Smooth muscle cell of the brain vasculature (primary cell): ENCODE measurements at places on chromosomes 1 and 21.

GRCh38 chr21:33444499-33444898 lies 35.3 kb downstream of the TMEM50B start:
- DNase-seq = no peak

DNA sequence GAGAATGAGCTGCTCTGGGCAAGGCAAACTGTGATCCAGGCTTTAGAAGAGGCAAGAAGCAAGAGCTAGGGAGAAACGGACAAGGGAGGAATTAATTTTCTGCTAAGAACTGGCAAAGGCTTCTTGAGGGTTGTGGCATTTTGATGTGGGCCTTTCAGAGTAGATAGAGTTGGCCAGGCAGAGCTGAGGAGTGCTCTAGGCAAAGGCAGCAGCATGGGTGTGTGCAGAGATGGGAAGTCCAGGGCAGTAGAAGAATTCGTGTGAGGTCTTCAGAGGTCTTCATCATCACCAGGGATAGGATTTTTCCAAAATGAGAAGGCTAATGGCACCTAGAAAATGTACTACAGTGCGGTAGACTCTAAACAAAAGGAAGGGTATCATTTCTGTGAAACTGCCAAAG lies 237.8 kb downstream of the LTN1 start:
- no peak for DNase-seq

DNA sequence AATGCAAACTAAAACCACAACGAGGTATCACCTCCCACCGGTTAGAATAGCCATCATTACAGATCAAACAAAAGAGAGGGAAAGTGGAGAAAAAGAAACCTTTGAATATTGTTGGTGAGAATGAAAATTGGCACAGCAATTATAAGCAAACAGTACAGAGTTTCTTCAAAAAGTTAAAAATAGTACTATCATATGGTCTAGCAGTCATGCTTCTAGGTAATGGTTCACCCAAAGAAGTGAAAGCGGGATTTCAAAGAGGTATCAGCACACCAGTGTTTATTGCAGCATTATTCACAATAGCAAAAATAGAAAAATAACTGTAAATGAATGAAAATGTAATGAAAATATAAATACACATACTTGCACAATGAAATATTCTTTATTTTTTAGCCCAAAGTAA lies 8.2 kb downstream of the OR2T10 start:
- DNase-seq = no peak

GRCh38 chr1:163291461-163291860 lies 30.3 kb upstream of the NUF2 start:
- no peak for DNase-seq

- DNase-seq = no peak
Observed at GRCh38 chr1:207993477-207994445, 82.8 kb upstream of the CD34 start.

DNA sequence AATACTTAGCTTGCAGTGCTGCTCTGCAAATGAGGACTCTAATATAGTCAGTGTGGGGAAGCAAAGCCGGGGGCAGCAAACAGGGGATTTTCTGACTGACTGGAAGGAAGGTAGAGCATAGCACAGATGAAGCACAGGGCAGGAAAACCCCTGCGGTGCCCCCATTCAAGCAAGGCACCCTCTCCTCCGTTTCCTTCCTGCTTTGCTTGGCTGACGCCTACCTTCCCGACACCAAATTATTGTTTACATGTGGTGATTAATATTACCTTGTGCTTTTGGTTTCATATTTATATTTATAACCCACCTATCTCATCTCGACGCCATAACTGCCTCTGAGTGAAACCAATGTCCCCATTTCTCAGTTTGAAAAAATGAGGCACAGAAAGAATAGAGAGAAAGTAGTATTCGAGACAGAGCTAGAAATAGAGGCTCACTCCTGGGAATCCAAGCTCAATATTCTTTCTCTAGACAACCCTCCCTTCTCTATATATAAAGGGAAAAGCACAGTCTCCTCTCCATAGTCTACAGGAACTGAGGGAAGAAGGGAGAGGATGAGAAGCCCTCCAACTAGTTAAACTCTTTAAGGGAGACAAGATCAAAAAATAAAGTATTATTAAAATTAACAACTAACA lies 41.3 kb downstream of the PIK3C2B start:
- no peak for DNase-seq

DNA sequence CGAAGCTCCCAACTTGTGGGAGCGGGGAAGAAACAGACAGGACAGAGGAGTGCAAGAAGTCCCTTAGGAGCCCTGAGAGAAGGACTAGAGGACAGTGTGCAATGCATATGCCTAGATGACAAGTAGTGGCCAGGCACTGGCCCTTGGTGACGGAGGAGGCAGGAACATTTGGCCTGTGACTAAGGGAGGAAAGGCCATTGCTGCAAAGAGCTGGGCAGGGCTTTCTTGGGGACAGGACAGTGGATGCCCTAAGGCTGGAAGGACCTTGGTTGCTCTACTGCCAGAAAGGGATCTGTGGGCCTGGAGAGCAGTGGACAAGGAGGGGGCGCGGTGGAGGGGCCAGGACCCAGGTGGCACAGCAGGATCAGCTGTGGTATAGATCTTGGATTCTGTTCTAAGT lies 481.3 kb downstream of the CAMTA1 start:
- no peak for DNase-seq

GRCh38 chr1:157412308-157412707 lies 140.0 kb downstream of the FCRL5 start:
- DNase-seq = no peak

DNA sequence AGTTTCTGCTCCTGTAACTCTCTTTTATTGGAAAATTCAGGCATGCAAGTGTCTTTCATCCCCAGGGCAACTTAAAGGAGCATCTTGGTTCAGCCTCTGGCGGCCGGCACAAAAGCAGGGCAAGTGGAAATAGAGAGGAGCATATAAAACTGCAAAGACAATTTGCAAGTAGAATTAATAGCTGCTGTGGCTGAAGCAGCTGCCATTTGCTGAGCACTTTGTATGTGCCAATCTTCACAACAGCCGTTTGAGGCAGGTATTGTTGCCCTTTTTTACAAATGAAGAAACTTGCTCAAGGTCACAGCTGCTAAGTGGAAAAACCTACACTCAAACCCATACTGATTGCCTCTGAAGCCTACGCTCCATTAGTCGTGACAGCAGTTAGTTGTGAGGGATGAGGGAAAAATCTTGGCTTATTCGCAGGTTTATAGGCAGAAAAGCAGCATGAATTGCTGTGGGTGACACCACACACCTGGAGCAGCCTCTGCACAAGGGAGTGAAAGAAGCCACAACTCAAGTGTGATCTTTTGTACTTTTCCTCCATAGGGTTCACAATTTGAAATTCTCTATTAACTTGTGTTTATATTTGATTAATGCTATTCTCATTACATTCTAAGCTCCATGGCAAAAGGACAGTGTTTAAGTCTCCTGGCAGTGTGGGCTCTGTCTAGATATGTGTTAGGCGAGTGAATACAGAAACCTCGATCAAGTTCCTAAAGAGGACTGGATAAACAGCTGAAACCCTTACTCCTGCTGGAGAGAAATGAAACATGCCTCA lies 99.0 kb upstream of the BEND5 start:
- no peak for DNase-seq

GRCh38 chr1:230705289-230706019 lies 8.5 kb downstream of the AGT start:
- DNase-seq = no peak

DNA sequence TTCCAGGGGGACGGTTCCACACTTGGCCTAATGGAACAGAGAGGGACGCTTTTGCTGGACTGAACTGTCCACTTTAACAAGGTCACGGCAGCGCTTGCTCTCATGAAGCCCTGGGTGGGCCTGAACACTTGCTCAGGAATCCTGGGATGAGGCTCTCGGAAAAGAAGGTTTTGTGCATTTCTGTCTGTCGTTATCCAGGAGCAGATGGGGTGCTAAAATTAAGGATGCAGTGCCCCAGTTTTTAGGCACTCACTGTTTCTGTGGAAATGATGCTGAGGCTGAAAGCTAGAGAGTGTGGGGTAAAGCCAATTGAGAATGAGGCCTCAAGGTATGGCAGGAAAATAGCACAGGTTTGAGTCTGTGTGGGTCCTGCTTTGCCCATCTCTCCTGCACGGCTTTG lies 111.0 kb downstream of the DAB1 start:
- DNase-seq = no peak

- no peak for DNase-seq
Observed at GRCh38 chr1:228723921-228724320, 11.4 kb upstream of the RHOU start.

GRCh38 chr1:229411434-229412055 lies 22.3 kb downstream of the ACTA1 start:
- no peak for DNase-seq

- no peak for DNase-seq
Observed at GRCh38 chr1:46412893-46413595, 18.9 kb downstream of the FAAH start.

- no peak for DNase-seq
Observed at GRCh38 chr1:190169311-190170067, 308.2 kb downstream of the BRINP3 start.

DNA sequence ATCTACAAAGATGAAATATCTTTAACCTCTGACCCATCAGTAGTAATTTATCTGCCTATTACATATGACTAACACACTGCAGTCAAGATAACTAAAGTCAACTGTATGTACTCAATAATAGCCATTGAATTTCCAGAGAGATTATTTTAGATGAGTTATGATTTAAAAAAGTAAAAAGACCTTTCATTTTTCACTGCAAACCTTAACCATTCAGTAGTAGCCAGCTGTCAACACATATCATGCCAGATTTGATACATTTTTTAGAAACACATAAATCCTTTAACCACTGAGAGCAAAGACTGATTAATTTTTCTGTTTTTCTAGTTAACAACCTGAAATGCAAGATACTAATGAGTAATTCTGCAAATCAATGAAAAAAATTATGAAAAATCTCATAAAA lies 31.0 kb downstream of the PALMD start:
- no peak for DNase-seq

DNA sequence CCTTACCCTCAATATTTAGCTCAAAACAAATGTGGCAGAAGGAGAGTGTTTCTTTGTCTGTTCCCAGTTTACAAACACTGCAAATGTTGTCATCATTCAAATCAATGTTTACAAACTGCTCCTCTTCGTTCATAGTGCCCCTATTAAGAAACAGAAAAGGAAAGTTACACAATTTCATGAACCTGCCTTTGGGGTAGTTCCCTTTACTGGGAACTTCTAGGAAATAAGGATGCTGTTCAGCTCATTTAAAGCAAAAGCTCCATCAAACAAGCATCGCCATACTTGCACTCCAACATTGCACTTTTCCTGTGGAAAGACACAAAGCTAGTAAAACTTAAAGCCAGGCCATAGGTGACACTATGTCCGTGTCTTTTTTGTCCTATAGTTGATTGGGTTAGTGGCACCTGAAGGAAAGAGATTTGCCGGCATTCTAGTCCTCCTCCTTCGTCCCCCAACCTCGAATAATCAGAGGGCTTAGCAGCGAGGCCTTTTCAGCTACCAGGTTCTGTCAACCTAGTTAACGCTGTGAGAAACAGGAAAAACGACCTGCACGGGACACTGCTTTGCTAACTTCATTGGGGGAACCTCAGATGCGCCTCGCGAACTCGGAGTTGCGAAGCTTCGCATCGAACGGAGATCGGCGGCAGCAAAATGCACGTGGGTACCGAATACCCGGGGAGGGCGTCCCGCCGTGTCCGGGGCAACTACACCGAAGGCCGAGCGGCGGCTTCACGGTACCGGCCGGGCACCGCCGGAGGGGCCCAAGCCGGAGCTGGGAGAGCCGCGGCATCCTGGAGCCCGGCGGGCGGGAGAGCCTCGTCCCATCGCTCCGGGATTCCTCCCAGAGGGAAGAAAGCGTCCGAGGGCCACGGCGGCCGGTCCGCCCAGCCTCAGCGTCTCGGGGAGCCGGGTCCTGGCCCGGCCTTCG lies 706 bp downstream of the C21orf91 start:
- no peak for DNase-seq

DNA sequence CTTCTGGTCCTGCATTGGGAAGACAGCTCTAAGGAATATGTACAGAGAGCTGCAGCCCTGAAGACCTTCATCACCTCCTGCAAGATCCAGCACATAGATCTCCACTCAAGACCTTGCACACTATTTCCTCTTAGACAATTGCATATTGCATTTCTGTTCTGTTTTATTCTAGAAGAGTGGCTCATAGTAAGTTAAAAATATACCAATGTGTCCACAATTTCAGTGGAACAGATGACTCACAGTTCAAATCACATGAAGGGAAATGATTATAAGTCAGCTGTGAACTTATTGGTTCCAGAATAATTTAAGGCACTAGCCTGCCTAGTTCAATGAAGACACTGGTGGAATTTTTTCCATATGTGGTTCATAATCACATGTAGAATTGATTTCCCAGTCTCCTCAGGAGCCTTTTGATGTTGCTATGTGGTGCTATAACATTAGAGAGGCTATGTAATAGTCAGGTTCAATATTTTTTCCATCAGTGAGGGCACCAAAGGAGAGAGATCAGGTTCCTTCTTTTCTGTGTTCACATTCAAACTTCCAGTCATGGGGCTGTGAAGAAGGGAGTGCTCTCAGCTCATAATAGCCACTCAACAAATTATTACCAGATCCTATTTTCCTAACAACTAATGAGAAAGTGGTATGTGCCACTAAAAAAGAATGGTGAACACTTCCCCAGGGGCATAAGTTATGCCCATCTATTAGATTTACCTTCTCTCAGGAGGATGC lies 9.8 kb upstream of the AK5 start:
- no peak for DNase-seq

GRCh38 chr1:218493986-218494385 lies 148.8 kb downstream of the TGFB2 start:
- DNase-seq = no peak

GRCh38 chr1:198169672-198170071 lies 12.9 kb downstream of the NEK7 start:
- DNase-seq = no peak

DNA sequence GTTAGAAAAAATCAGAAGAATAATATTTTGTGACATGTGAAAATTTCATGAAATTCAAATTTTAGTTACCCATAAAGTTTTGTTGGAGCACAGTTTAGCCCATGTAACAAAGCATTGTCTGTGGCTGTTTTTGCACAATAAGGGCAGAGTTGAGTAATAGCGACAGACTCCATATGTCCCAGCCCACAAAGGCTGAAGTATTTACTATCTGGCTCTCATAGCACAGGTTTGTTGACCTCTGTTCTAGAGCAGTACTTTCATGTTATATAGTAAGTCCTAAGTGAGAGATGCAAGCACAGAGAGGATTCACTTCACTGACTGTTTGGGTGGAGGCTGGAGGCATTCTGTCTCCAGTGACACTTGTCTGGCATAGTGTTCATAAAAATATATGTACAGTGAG lies 6.8 kb downstream of the LAMC1 start:
- no peak for DNase-seq

DNA sequence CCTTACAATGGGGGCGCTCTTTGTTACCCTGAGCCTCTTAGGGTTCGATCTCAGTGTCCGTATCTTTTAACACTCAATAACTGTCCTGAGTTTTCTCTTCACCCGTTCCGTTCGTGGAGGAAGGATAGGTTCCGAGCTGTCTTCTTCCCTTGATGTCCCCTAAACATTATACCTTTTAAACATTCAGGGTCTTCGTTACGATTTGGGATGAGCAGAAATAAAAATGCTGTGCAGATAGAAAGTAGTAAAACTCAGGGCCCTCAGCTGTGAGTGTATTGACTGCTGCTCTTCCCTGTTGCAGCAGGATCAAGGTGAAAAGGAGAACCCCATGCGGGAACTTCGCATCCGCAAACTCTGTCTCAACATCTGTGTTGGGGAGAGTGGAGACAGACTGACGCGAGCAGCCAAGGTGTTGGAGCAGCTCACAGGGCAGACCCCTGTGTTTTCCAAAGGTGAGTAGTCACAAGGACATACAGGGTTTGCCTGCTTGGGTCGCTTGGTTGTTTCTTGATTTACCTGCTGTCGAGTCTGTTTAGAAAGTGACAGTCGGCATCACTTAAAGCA lies 784 bp downstream of the RPL11 start:
- DNase-seq = no peak

GRCh38 chr1:190832511-190832910 lies 354.8 kb upstream of the BRINP3 start:
- no peak for DNase-seq
